ENCODE measurements at places on chromosomes 12 and 14.

DNA sequence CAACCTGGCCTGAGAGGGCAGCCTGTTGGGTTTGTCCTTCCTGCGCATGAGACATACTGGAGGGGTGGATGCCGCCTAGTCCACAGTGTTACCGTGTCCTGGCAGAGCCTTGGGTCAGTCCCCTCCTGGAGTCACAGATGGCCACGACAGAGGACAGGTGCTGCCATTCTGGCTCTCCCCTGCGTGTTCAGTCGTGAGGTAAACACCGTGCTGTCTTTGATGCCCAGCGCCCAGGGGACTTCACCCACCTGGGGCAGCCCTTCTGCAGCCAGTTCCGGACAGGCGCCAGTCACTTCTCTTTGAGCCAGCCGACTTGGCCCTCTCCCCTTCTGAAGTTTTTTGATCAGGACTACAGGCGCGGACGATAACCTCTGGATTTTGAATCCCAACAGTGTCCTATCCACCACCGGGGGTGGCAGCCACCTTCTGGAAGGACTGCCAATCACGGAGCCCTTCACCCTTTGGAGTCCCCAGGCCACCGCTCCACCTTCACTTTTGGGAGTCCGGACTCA is 933.0 kb downstream of the DIO2 start:
- H3K4me3 ChIP-seq, result no peak overlapping the region
- no peak for ATAC-seq
- H3K4me1 ChIP-seq, result no peaks in the 10 kb centered on the region
- H3K27ac ChIP-seq, result no peak overlapping the region
- peaks cover 37% of the 10 kb centered on the region for H3K27me3 ChIP-seq

DNA sequence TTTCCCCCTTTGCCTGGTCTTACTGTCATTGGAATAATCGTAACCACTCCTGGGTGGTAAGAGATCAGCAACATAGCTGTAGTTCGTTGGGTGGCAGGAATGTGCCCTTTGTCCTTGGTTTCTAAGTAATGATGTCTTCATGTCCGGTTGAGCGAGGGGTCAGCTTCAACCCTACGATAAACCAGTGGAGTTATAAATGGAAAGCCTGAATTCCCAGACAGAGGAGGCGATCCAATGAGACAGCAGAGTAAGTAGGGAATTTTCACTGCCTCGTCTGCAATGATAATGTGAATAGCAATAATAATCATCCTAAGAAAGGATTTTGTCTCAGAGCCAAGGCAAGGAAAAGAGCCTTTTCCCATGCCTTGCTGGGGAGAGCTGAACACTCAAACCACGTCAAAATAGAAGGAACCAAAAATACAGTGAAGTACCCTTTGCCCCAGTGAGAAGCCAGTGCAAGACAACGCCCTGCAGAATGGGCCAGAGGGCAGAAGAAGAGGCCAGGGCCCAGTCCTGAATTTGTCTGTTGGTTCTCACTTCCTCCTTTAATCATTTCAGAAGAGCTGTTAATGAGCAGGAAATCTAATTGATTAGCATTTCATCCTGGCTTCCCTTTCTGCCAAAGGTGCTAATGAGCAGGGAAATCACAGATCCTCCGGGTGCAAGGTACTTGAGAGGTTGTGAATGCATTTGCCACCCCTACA is 330.7 kb downstream of the CACNA1C start:
- no peaks in the 10 kb centered on the region for H3K36me3 ChIP-seq
- H3K4me1 ChIP-seq, result no peaks in the 10 kb centered on the region
- H3K27me3 ChIP-seq, result peaks cover 23% of the 10 kb centered on the region
- no peak overlapping the region for H3K4me3 ChIP-seq
- ATAC-seq, result no peak

DNA sequence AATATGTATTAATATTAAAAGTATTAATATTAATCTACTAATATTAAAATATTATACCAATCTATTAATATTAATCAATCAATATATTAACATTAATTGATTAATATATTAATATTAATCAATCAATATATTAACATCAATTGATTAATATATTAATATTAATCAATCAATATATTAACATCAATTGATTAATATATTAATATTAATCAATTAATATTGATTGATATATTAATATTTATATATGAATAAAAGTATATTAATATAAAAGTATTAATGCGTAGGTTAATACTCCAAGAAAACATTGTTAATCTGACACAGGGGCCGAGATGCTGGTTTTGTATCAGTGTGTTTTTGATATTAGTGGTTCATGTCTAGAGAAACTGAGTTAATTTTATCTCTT is 1430.1 kb upstream of the SEL1L start:
- H3K4me1 ChIP-seq, result no peaks in the 10 kb centered on the region
- no peak overlapping the region for H3K27ac ChIP-seq
- no peaks in the 10 kb centered on the region for H3K36me3 ChIP-seq
- no peak for ATAC-seq
- H3K27me3 ChIP-seq, result no peaks in the 10 kb centered on the region

- H3K36me3 ChIP-seq, result no peaks in the 10 kb centered on the region
- no peak for ATAC-seq
- H3K4me1 ChIP-seq, result no peaks in the 10 kb centered on the region
- H3K27me3 ChIP-seq, result peaks cover 5% of the 10 kb centered on the region
- no peak overlapping the region for H3K4me3 ChIP-seq
These were observed 99.8 kb downstream of the AKAP6 start for GRCh38 chr14:32428875-32429274.

- H3K4me3 ChIP-seq, result peak overlapping the region; percentile 82
- H3K4me1 ChIP-seq, result peaks cover 74% of the 10 kb centered on the region
- ATAC-seq, result peak; percentile 37
- peak overlapping the region; percentile 86 for H3K27ac ChIP-seq
- H3K27me3 ChIP-seq, result no peaks in the 10 kb centered on the region
These were observed 82.7 kb downstream of the BCL11B start for GRCh38 chr14:99189201-99189801.

DNA sequence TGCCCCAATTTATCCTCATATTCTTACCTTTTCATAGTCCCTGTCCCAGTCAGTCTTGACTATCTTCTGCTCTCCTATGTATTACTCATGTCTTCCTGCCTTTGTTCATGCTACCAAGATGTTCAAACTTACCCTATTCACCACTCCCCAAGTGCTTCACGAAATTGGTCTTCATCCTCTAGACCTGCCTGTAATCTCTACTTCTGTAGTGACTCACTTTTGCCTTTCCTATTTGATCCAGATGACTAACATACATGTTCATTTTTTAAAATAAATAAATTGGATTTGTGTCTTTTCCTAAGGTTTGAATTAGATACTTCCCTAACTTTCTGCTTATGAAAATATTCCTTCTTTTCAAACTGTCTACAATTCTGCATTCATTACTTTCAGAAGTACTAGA is 107.7 kb upstream of the PPM1H start:
- peaks cover 3% of the 10 kb centered on the region for H3K27me3 ChIP-seq
- ATAC-seq, result no peak
- H3K36me3 ChIP-seq, result no peaks in the 10 kb centered on the region
- H3K27ac ChIP-seq, result no peak overlapping the region
- H3K4me3 ChIP-seq, result no peak overlapping the region
- no peaks in the 10 kb centered on the region for H3K4me1 ChIP-seq

DNA sequence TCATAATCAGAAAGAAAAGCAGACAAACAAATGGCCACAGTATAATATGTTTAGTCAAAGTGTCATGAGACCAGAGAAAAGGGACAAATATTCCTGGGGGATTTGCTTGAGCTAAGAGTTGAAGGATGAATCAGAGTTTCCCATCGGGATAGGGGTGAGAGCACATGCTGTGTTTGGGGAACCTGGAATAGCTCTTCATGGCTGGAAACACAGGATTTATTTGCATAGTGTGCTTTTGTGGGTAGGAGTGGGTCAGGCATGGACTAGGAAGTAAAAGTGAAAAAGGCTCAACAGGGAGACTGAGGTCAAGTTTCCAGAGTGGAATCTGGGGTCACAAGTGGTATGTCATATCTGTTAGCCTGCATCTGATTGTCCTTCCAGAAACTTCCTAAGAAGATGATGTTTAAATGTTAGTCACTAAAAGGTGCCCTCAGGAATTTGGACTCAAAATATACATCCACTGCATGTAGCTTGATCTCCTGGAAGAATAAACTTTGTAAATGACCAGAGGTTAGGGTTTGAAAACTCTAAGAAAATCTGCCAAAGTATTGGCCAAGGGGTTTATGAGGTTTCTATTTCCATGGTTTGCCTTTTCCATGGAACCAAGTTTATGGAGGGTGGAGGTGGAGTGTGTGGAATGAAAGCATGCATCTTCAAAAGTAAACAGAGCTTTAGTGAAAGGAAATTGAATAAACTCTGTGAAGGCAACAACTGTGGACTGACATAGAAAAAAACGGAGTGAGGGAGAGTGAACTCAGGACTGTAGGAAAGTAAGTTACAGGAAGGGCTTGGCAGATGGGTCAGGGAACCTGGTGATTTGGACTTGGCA is 344.6 kb downstream of the C12orf75 start:
- H3K36me3 ChIP-seq, result no peaks in the 10 kb centered on the region
- no peaks in the 10 kb centered on the region for H3K4me1 ChIP-seq
- H3K27me3 ChIP-seq, result no peaks in the 10 kb centered on the region
- H3K27ac ChIP-seq, result no peak overlapping the region

- ATAC-seq, result peak; percentile 38
- no peaks in the 10 kb centered on the region for H3K36me3 ChIP-seq
- H3K4me1 ChIP-seq, result peaks cover 5% of the 10 kb centered on the region
- peak overlapping the region; percentile 25 for H3K4me3 ChIP-seq
These were observed 87.1 kb upstream of the ATF7IP start for GRCh38 chr12:14278294-14278953.

DNA sequence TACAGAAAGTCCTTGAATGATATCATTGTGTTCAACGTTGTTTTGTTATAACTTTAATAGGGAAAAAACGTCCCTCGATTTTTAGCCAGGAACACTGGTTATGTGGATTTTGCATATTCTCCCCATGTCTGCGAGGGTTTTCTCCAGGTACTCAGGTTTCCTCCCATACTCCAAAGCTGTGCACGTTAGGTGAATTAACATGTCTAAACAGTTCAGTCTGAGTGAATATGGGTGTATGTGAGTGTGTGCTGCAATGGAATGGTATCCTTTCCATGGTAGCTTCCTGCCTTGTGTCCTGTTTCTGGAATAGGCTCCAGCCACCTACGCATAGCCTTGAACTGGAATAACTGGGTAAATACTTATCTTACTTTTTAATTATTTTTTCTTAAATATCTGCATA is 810.8 kb upstream of the ATXN7L3B start:
- no peak overlapping the region for H3K4me3 ChIP-seq
- no peaks in the 10 kb centered on the region for H3K4me1 ChIP-seq
- ATAC-seq, result no peak

GRCh38 chr12:51832354-51833107 is 16.0 kb downstream of the FIGNL2 start:
- peaks cover 22% of the 10 kb centered on the region for H3K4me1 ChIP-seq
- H3K4me3 ChIP-seq, result peak overlapping the region; percentile 1
- no peaks in the 10 kb centered on the region for H3K36me3 ChIP-seq
- no peak for ATAC-seq
- H3K27ac ChIP-seq, result no peak overlapping the region

DNA sequence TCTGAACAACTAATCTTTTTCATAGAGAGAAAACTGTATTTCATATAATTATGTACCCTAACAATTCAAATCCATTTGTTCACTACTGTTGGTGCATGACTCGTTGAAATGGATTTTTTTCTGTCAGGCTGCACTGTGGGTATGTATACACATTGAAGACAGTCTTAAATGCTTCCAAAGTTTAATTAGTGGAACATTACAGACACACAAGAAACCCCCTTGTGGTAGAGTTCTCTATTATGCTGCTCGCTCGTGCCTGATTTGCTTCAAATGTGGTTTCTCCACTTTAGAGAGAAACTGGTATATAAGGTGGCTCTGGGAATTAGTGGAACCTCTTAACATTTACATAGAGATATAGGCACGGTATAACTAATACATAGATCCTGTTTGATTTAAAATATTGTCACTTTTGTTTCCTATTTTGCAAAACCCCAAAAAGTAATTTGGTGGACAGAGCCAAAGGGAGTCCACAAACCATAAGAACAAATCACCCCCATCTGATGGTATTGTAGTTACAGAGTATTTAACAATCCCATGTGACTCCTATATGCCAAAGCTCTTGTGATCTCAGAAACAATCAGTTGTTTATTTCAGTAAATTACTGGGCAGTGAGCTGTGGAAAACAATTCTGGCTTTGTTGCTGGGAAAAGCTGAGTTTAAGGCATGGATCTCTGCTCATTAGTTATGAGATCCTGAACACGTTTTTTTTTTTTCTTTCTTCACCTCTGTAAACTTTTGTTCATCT is 159.5 kb downstream of the BRMS1L start:
- H3K27ac ChIP-seq, result no peak overlapping the region
- no peaks in the 10 kb centered on the region for H3K4me1 ChIP-seq
- no peak for ATAC-seq
- no peaks in the 10 kb centered on the region for H3K36me3 ChIP-seq
- H3K27me3 ChIP-seq, result peaks cover 3% of the 10 kb centered on the region

DNA sequence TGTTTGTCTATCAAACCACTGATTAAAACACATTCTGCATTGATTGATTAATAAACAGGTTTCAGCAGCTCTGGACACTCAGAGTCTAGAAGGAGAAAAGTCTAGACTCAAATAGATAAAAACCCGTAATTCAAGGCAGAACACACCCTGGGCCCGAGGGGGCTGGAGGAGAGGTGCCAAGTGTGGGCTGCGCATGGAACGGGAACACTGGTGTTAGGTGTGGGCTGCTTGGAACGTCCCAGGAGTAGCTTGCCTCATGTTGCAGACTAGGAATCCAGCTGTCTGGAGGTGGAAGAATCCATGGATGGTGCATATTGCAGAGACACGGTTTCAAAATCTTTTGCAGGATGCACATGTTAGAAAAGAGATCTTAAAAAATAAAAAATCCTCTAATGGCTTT is 223.0 kb downstream of the APAF1 start:
- H3K4me3 ChIP-seq, result no peak overlapping the region
- ATAC-seq, result no peak
- no peaks in the 10 kb centered on the region for H3K36me3 ChIP-seq
- H3K27ac ChIP-seq, result no peak overlapping the region

- peak overlapping the region; percentile 48 for H3K27ac ChIP-seq
- peaks cover 38% of the 10 kb centered on the region for H3K4me1 ChIP-seq
- H3K36me3 ChIP-seq, result peaks cover 17% of the 10 kb centered on the region
- H3K4me3 ChIP-seq, result peak overlapping the region; percentile 43
- H3K27me3 ChIP-seq, result no peaks in the 10 kb centered on the region
- ATAC-seq, result no peak
These were observed 50.0 kb downstream of the GALNT4 start for GRCh38 chr12:89474615-89475014.

- no peak overlapping the region for H3K4me3 ChIP-seq
- H3K27ac ChIP-seq, result no peak overlapping the region
- peaks cover 4% of the 10 kb centered on the region for H3K4me1 ChIP-seq
These were observed 91.8 kb upstream of the ARID2 start for GRCh38 chr12:45637706-45638105.

GRCh38 chr12:24754690-24755638 is 193.9 kb downstream of the BCAT1 start:
- H3K4me1 ChIP-seq, result peaks cover 13% of the 10 kb centered on the region
- peaks cover 4% of the 10 kb centered on the region for H3K27me3 ChIP-seq
- no peaks in the 10 kb centered on the region for H3K36me3 ChIP-seq
- H3K27ac ChIP-seq, result peak overlapping the region; percentile 80

- H3K4me1 ChIP-seq, result peaks cover 58% of the 10 kb centered on the region
- H3K36me3 ChIP-seq, result no peaks in the 10 kb centered on the region
- peak; percentile 45 for ATAC-seq
These were observed 121.3 kb upstream of the CCND2 start for GRCh38 chr12:4152145-4152795.
